ENCODE measurements at places on chromosomes 11 and 22.

- no peak for DNase-seq
Measured at GRCh38 chr11:62251698-62252097, 9.7 kb downstream of the SCGB1D2 start.

GRCh38 chr11:67280341-67280787 is 8.7 kb upstream of the ANKRD13D start:
- no peak for DNase-seq

- DNase-seq = no peak
Measured at GRCh38 chr22:35987487-35987886, 41.1 kb downstream of the RBFOX2 start.

- peak; percentile 3 for DNase-seq
Measured at GRCh38 chr22:29691636-29692326, 28.0 kb upstream of the CABP7 start.

- DNase-seq = no peak
Measured at GRCh38 chr11:115869780-115870431, 365.7 kb upstream of the CADM1 start.

DNA sequence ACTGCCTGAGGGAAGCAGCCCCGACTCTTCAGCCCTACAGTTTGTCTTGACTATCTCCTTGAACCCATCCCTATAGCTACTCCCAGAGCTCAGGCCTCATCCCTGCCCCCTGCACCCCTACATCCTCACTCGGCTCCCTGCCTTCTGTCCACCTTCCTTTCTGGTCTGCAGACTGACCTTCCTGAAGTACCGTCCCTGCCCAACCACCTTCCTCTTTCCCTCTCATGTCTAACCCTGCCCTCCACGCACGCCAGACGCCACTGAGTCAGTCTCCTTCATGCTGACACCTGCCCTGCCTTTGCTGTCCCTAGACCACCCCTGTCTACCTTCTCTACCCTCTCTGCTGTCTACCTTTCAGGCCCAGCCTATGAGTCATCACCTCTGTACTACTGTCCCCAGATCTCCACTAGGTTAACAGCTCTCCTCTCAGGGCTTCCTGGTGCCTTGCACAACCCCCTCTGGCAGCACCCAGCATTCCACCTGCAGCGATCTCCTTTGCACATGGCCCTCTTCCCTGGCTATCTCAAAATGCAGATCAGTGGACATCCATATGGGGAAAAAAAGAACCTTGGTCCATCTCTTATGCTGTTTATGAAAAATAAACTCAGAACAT is 8.9 kb downstream of the KCTD21 start:
- DNase-seq = no peak
